ENCODE measurements at places on chromosomes 13 and 19.

DNA sequence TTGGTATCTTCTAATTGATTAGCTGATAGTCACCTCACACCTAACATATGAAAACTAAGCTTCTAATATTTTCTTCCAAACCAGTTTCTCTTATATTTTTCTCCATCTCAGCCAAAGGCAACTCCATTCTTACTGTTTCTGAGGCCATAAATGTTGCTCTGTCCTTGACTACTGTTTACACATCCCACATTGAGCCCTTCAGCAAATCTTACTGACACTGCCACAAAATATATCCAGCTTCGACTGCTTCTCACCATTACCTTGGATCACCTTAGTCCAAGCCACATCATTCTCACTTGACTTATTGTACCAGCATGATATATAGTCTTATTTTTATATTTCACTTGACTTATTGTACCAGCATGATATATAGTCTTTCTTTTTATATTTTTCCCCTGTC, 121.6 kb downstream of the MAB21L1 start:
- DNase-seq = no peak

DNA sequence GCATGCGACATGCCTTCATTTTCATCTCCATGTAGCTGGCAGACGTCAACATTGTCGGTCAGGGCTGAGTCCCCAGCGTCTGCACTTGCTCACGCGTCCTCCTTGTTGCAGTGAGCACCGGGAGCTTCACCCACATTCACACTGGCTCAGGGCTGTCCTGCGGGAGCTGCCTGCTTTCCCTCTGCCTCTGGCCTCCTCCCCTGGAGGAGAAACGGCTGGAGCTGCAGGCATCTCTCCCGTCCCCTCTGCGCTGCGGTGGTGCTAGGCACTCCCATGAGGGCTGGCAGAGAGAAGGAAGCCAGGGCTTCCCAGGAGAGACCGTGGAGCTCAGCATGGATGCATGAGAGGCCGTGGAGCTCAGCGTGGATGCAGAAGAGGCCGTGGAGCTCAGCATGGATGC, 18.4 kb upstream of the TMEM255B start:
- no peak for DNase-seq

DNA sequence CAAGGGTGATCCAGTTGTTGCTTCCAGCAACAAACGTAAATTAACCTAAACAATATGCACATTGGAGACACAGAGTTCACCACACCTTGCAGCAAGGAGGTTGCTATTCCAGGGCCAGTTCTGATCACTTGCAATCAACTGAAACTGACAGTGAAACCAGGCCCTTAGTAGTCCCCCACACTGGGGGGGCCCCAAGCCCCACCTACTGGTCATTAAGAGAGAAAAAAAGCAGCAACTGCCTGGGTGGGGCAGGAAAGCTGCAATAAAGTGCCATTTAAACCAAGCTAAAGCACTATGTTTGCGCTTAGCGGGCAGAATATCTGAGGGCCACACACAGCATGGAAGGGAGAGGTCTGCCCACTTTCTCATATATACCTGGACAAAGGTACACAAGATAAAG, 51.5 kb downstream of the ATP7B start:
- no peak for DNase-seq

- peak; percentile 24 for DNase-seq
Observed at GRCh38 chr19:17075864-17076542, 426 bp downstream of the MYO9B start.

DNA sequence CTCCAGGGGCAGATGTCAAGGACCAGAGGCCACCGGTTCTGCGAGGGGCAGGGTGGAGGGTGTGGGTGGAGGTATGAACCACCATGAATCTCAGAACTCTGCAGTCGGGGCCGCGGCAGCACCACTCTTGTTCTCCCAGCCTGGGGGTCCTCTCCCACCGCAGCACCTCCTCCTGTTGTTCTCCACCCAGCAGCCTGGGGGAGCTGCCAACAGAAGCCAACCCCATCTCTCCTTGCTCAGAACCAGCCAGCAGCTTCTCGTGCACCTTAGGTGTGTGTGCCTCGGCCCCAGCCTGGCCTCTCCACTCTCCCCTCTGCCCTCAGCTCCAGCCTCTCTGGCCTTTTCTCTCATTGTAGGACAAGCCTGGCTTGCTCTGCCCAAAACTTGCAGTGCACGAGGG, 31.9 kb upstream of the CCNE1 start:
- DNase-seq = no peak

GRCh38 chr13:37446503-37446902, 152.1 kb downstream of the POSTN start:
- DNase-seq = no peak

Measured in stimulated activated CD8-positive, alpha-beta memory T cell treated with anti-CD3 and anti-CD28 coated beads, Interleukin-2, amount 100 ng/mL, for 48 hours (primary cell).